Activated T-cell treated with anti-CD3 and anti-CD28 coated beads, Interleukin-2, amount 50 U/mL, for 72 hours (primary cell): ENCODE measurements at places on chromosomes 13 and 19. TPM values are rescaled to one million over a fixed set of nuclear protein-coding genes. Genes with fewer than 3 reads are reported as not detected.

GRCh38 chr13:20608438-20609020, 41.6 kb downstream of the IFT88 start:
- H3K27ac ChIP-seq: no peak overlapping the region
- H3K27me3 ChIP-seq: no peaks in the 10 kb centered on the region
- DNase-seq: no peak
- H3K36me3 ChIP-seq: no peaks in the 10 kb centered on the region
- no peak overlapping the region for H3K4me3 ChIP-seq

- H3K27ac ChIP-seq: no peak overlapping the region
- H3K4me3 ChIP-seq: no peak overlapping the region
- no peaks in the 10 kb centered on the region for H3K27me3 ChIP-seq
- no peak for DNase-seq
- no peaks in the 10 kb centered on the region for H3K4me1 ChIP-seq
These were observed 1713.2 kb upstream of the SLC10A2 start for GRCh38 chr13:104779311-104779993.

DNA sequence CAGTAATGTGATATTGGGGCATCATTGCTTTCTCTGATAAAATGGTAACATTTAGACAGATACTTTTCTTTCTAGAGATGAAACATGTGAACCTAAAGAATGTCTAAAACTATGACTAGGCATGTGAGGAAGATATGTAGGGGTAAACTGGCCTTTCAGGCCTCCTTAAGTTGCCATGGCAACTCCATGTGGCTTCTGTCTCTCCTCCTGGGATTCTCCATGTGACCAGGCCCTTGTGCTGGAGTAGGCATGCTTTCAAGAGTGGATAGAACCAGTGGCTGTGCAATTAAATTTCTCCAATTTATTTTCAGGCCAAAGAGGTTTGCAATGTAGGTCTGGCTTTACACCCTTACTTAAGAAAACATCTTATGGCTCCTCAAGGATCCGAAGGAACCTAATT, 130.8 kb downstream of the OLFM4 start:
- no peak overlapping the region for H3K27ac ChIP-seq
- no peaks in the 10 kb centered on the region for H3K4me1 ChIP-seq
- H3K36me3 ChIP-seq: peaks cover 1% of the 10 kb centered on the region
- no peaks in the 10 kb centered on the region for H3K27me3 ChIP-seq
- no peak for DNase-seq
- H3K4me3 ChIP-seq: no peak overlapping the region

The KLK2 gene
- not detected for total RNA-seq

The PSPC1 gene
- 51.0 TPM for total RNA-seq

DNA sequence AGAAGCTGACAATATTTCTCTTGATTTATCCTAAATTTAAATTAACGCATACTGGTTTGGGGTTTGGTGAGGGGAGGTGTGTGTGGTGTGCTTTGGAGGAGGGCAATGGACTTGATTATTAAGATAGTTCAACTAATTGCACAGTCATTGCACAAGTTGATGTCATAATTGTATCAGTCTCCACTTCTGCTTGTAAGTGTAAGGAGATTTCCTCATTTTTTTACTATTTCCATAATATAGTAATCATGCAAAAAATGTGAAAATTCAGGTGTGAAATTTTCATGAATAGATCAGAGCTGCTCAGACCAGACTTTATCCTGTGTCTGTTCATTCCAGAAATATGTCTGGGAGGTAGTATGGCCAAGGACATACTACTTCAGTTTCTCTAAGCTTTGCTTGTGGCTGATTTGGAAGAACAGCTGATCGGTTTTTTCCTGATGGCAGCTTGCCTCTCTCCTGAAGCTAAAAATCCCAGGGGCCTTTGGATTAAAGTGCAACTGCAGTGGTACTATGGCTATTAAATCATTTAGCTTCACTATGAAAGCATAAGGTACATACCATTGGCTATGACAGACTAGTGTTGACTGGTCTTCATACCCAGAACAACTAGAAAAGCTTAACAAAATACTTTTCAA, 201.8 kb upstream of the MIR17HG start:
- no peak for DNase-seq
- H3K27ac ChIP-seq: no peak overlapping the region
- no peak overlapping the region for H3K4me3 ChIP-seq

DNA sequence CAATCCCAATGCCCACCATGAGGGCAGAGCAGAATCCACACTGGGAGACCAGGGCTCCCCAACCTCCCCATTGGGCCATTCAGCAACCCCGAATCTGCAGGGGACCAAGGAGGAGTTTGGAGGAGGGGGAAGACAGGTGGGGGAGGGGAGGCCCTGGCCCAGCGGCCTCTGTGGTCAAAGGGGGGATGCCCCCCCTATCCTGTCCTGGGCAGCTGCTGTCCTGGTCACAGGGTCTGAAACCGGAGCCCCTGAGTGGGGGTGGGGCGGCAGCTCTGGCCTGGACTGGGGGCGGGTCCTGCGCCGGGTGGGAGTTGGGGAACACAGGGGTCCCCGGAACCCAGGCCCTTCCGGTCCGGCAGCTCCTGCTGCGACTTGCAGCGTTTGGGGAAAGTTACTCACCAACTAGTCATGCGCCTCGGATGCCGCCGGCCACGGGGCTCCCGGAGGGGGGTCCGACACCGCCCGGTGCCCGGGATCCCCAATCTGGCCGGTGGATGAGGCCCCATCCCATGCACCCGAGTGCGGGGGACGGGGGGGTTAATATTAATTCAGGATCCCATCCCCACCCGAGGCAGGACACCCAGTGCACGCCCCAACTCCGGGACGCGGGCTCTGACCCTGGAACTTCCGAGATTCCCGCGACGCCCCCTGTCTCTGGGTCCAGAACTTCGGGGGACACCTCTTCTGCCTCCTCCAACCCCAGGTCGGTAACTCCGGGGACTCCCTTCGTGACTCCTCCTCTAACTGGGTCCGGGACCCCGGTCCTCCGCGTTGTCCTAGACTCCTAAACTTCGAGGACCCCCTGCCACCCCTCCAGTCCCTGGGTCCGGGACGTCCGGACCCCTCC, 872 bp downstream of the HOMER3 start:
- peak overlapping the region; percentile 79 for H3K4me3 ChIP-seq
- H3K36me3 ChIP-seq: no peaks in the 10 kb centered on the region
- no peak overlapping the region for H3K27ac ChIP-seq
- DNase-seq: peak; percentile 32
- peaks cover 27% of the 10 kb centered on the region for H3K27me3 ChIP-seq

GRCh38 chr13:107585469-107586180, 629.7 kb downstream of the LIG4 start:
- no peak overlapping the region for H3K27ac ChIP-seq
- H3K4me1 ChIP-seq: no peaks in the 10 kb centered on the region
- no peaks in the 10 kb centered on the region for H3K27me3 ChIP-seq

DNA sequence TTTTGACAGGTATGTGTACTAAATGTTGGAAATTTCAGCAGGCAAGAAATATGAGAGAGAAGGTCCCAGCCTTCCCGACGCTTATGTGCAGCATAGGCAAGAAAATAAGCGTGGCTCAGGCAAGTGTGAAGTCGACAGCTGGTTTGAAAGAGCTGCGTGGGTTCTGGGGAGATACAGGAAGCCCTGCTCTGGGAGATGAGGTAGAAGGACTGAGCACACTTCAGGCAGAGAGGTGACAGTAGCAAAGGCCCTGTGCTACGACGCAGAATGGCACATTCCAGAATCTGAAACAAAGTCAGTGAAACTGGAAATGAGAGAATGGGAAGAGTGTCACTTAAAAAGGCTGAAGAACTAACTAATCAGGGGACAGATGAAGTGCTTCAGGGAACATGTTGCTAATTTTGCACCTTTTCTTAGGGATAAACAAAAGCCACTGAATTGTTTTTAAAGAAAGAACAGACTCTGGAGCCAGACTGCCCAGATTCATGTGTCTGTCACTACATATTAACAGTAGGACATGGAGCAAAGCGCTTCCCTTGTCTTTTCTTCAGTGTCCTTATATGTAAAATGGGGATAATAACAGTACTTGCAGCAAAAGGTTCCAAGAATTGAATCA, 160.1 kb downstream of the SPRY2 start:
- DNase-seq: no peak
- no peaks in the 10 kb centered on the region for H3K36me3 ChIP-seq

DNA sequence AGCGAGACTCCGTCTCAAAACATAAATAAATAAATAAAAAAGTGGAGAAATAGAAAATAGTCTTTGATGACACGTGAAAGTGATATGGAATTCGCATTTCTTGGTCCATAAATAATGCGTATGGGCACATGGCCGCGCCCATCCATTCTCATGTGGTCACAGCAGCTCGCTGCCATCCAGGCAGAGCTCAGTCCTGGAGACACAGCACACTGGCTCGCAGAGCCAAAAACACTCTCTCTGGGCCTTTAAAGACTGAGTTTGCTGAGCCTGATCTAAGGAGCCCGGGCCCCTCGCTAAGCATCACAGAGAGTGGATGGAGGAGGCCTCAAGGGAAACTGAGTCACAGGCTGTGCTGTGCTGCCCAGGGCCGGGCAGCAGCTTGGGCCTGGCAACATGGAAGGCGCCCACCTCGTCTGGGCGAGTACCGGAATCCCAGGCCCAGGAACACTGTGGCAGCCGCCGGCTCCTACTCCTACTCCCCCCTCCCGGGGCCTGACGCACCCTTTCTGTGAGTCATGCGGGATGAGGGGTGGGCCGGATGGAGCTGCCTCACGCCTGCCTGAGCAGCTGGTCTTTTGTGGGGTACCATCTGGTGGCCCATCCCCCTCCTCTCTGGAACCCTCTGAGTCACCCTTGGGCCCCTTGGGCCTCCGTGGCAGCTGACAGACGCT, 28.9 kb upstream of the CACTIN start:
- H3K36me3 ChIP-seq: peaks cover 3% of the 10 kb centered on the region
- H3K27me3 ChIP-seq: no peaks in the 10 kb centered on the region
- H3K4me1 ChIP-seq: no peaks in the 10 kb centered on the region
- no peak overlapping the region for H3K27ac ChIP-seq

DNA sequence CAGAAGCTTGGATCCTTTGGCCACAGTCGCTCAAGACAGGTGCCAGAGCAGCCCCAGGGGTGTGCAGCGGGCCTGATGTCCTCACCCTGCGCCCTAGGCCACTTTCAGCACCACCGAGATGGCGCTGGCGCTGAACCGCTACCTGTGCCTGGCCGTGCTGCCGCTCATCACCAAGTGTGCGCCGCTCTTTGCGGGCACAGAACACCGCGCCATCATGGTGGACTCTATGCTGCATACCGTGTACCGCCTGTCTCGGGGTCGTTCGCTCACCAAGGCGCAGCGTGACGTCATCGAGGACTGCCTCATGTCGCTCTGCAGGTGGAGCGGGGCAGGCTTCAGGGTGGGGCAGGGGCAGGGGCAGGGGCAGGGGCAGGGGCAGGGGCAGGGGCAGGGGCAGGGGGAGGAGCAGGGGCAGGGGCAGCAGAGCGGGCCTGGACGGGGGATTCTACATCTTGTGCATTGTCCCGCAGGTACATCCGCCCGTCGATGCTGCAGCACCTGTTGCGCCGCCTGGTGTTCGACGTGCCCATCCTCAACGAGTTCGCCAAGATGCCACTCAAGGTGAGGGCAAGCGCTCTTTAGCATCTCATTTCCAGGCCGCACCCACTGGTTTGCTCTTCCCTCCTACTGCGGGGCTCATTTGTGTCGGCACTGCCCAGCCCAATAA, 69.1 kb downstream of the RYR1 start:
- no peak overlapping the region for H3K4me3 ChIP-seq
- H3K27ac ChIP-seq: no peak overlapping the region
- H3K4me1 ChIP-seq: peaks cover 4% of the 10 kb centered on the region
- H3K27me3 ChIP-seq: no peaks in the 10 kb centered on the region

The ZNF491 gene
- total RNA-seq: 2.4 TPM

The ANGPTL4 gene
- 5.0 TPM for total RNA-seq

- DNase-seq: no peak
- H3K36me3 ChIP-seq: peaks cover 3% of the 10 kb centered on the region
- no peaks in the 10 kb centered on the region for H3K27me3 ChIP-seq
- H3K27ac ChIP-seq: no peak overlapping the region
- H3K4me3 ChIP-seq: no peak overlapping the region
These were observed 580.4 kb downstream of the UQCRFS1 start for GRCh38 chr19:28632371-28633080.

DNA sequence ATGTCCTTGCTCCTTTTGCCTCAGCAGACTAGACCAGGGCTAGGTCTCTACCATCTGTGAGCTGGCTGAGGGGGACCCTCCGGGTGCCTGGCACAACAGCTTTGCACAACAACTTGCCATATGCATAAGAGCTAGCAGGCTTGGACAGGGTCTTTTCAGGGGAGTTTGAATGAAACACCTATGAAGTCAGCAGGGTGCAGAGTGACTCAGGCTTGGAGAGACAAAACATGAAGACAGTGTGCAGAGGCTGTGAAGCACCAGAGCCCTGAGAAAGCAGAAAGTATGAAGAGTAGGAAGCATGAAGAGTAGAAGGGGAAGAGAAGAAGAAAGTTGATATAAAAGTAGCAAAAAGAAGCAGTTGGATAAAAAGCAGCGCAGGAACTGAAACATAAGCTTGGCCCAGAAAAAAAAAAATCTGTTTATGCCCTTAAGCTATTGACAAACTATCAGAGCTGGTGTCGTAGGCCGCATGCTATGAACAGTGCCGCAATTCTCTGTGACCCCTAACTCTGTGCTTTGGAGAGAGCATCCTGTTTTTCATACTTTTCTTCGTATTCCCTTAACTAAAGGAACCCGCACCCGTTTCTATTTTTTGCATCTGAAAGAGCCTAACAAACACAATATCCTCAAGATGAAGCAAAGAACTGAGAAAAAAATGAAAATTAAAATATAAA, 52.7 kb upstream of the FAM216B start:
- H3K27ac ChIP-seq: no peak overlapping the region
- no peaks in the 10 kb centered on the region for H3K4me1 ChIP-seq
- DNase-seq: no peak

DNA sequence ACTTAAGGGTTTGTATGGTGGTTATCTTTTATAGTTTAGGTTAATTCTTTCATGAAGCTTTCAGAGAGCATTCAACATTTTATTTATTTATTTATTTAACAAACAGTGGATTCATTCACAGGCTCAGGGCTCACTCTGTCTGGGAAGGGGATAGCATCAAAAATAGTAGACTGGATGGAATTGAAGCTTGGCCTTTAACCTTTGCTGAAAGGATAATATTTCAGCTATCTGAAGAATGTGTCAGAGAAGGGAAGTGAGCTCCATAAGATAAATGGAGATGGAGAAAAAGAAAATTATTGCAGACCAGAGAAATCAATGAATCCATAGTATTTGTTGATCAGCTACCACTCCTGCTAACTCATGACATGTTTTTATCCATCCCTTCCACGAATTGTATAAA, 305.6 kb downstream of the COG6 start:
- peaks cover 25% of the 10 kb centered on the region for H3K4me1 ChIP-seq
- no peak for DNase-seq
- no peak overlapping the region for H3K4me3 ChIP-seq
- no peaks in the 10 kb centered on the region for H3K27me3 ChIP-seq
- no peaks in the 10 kb centered on the region for H3K36me3 ChIP-seq
